ENCODE measurements at places on chromosomes 1 and 21. TPM values are rescaled to one million over a fixed set of nuclear protein-coding genes. Genes with fewer than 3 reads are reported as not detected.

- no peak for DNase-seq
These were observed 43.9 kb downstream of the SKI start for GRCh38 chr1:2271841-2272655.

- no peak for DNase-seq
These were observed 13.0 kb downstream of the PRDM16 start for GRCh38 chr1:3082051-3082450.

GRCh38 chr1:17867470-17867869 lies 112.3 kb downstream of the ACTL8 start:
- DNase-seq: no peak

The C1orf185 gene
- not detected for total RNA-seq

DNA sequence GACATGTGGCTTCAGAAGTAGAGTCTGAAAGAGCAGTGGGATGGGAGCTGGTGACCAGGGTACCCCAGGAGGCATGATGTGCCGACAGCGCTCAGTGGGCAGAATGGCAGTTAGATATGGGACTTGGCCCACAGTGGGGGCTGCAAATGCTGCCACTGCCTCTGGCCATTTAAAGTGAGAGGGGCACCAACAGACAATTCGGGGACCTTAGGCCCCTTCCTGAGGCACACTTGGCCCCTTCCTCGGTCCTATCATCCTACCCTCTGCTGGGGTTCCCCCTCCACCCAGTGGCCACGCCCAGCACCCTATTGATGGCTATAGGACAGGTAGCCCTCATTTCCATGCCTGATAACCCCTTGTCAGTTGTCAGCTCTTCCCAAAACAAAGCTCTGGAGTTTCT lies 36.6 kb upstream of the EPHA8 start:
- no peak for DNase-seq

The TRAF5 gene
- 18.8 TPM for total RNA-seq

- peak; percentile 41 for DNase-seq
These were observed 49.2 kb downstream of the ASH1L start for GRCh38 chr1:155513300-155513916.

The LAPTM5 gene
- total RNA-seq: 0.77 TPM

DNA sequence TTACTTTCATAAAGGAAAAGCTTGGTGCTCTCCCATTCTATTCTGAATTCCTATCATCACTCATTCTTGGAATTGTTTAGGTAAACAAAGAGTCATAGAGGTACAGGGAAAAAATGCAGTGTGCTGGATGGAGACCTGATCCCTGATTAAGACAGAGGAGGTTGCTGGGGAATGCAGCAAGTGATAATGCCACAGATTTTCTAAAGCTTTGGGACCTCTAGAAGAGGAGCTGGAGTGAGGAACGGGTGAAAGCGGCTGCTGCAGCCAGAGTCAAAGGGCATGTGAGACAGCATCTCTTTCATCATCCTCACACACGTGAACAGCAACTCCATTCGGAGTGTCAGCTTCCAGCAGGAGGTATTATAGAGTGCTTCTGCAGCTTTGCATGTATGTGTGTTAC lies 54.9 kb upstream of the DIPK1A start:
- peak; percentile 28 for DNase-seq

- peak; percentile 36 for DNase-seq
These were observed 23.2 kb downstream of the CD1D start for GRCh38 chr1:158203693-158204457.

The PHACTR4 gene
- total RNA-seq: 78.5 TPM

- no peak for DNase-seq
These were observed at the start of gene FAM177B for GRCh38 chr1:222736972-222737371. Gene FAM177B, plus strand, starts transcription at chr1:222737202. Its CDS starts 9,344 bp downstream, at chr1:222746546.

- no peak for DNase-seq
These were observed 67.2 kb upstream of the CNN3 start for GRCh38 chr1:94993931-94994645.

DNA sequence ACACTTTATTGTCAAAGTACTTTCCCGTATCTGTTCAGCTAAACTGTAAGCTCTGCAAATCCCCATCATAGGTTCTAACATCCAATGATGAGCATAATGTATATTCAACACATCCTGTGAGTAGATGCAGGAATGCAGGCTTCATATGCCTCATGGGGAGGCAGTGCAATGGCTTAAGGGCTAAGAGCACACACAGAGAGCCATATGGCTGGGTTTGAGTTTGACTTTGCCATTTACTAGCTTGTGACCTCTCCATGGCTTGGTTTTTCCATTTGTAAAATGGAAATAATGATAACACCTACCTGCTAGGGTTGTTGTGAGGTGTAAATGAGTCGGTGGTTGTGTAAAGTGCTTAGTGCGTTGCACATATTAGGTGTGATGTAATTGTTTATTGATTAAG lies 13.4 kb downstream of the RCSD1 start:
- no peak for DNase-seq

GRCh38 chr21:36188081-36188681 lies 31.6 kb downstream of the DOP1B start:
- no peak for DNase-seq

DNA sequence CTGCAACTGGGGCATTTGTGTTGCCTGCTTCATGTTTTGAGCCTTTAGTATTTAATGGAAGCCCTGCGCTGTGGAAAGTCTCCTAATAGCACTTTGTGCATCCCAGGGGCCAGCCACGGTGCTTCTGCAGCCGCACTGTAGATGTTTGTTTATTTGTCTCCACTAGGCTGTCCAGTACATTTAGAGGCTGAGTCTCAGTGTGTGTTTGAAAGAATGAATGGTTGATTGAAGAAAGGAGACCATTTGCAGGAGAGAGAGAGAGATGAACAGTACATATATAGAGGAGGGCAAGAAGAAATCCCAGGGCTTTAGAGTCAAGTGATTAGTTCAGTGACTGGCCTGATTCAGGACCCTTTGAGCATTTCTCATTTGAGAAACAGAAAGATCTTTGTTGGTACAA lies 33.9 kb downstream of the MPZL1 start:
- DNase-seq: no peak

GRCh38 chr1:11507309-11507708 lies 28.4 kb downstream of the DISP3 start:
- DNase-seq: no peak

GRCh38 chr1:193068013-193068412 lies 8.6 kb downstream of the RO60 start:
- no peak for DNase-seq

DNA sequence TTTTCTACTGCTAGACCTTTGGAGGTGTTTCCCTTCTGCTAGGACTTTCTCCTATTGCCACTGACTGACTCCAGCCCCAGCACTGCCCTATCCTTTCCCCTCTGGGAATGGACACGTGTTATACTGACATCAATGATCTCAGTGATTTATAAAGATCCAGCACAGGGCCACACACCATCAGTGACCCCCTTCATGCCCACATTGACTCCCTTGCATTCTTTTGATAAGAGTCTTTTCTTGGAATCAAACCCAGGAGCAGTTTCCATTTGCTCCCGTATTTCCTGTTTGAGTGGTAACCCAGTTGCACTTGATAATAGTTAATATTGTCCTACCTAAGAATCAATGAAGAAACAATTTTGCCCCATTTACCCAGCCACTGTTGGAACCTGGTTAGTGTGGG lies 501.0 kb upstream of the USP24 start:
- peak; percentile 72 for DNase-seq

The RXRG gene
- not detected for total RNA-seq

The F13B gene
- not detected for total RNA-seq

The LMX1A gene
- total RNA-seq: not detected

The SLC44A3 gene
- 4.7 TPM for total RNA-seq
